LHCN-M2 (cell line): ENCODE measurements at places on chromosomes 3 and 15.

DNA sequence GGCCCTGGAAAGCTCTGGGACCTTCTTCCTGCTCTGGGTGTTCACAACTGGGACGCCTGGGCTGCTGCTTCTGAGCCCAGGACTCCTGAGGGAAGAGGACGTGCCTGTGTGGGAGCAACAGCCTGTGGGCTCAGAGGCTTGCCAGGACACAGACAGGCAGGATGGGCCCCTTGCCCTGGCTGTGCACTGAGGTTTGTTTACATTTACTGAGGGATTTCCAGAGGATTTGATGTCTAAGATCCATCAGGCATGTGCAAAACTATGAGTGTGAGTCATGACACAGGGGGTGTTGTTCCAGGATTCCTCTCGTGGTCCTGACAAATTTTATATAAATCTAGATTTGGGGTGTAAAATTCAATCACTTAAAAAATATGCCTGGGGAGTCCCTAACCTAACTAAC lies 10.6 kb downstream of the CCR9 start:
- DNase-seq, result peak; percentile 32

- no peak for DNase-seq
These were observed 9.3 kb downstream of the WWTR1 start for GRCh38 chr3:149648525-149648924.

- no peak for DNase-seq
These were observed 28.6 kb downstream of the DAG1 start for GRCh38 chr3:49498648-49499047.

- DNase-seq, result no peak
These were observed 25.1 kb downstream of the ATP11B start for GRCh38 chr3:182818296-182818978.

- peak; percentile 63 for DNase-seq
These were observed 274.5 kb downstream of the NEK10 start for GRCh38 chr3:27094721-27095120.

GRCh38 chr3:12237076-12237475 lies 51.8 kb upstream of the PPARG start:
- no peak for DNase-seq

DNA sequence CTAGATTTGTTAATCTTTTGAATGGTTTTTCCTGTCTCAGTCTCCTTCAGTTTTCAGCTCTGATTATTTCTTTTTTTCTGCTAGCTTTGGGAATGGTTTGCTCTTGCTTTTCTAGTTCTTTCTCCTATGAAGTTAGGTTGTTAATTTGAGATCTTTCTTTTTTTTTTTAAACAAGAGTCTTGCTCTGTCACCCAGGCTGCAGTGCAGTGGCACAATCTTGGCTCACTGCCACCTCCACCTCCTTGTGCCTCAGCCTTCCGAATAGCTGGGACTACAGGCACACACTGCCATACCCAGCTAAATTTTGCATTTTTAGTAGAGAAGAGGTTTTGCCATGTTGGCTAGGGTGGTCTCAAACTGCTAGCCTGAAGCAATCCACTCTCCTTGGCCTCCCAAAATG lies 56.7 kb downstream of the UQCC5 start:
- no peak for DNase-seq

- DNase-seq, result no peak
These were observed 97.1 kb upstream of the SNRPA1 start for GRCh38 chr15:101391981-101392640.

DNA sequence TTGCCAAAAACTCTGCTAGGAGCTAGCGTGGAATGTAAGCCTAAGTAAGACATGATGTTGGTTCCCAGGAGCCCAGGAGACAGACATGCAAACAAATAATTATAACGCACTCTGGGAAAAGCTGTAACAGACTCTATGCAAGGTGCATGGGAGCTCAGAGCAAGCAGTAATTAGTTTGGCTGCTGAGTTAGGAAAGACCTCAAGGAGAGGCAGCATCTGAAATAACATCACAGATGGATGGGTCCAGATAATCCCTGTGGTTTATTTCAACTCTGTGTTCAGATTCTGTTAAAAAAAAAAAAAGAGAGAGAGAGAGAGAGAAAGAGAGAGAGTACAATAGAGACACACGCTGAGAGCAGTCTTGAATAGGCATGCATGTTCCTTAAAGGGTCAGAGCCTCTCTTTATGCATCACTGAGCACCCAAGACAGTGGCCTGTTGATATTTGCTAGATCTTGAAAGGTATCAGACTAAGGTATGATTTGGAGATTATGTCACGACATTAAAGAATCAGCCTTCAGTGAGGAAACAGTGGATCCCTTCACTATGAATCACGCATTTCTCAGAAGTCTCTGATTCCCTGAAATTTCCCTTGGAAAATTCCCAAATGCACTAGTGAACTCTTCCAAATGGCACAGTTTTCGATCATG lies 124.4 kb upstream of the LIPC start:
- DNase-seq, result peak; percentile 55

DNA sequence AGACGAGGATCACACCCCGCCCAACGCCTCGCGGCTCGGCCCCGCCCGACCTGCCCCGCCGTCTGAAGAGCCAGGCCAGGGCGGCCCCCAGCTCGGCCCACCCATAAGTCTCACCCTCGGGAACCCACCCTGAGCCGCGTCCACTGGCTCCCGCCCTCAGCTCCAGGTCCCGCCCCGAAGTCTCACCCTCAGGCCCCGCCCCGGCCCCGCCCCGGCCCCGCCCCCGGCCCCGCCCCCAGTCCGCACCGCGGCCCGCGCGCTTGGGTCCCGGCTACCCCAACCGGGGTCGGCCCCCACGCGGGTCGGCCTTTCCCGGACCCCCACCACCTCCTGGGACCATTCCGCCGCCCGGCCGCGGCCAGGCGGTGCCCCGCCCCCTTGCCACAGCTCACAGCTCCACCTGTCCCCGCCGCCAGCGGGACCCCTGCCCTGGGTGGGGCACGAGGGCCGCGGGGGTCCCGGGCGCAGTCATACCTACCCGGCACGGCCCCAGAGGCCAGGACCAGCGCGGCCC lies 489 bp downstream of the CSPG5 start:
- no peak for DNase-seq
